ENCODE measurements at places on chromosomes 2 and 18.

- no peak for DNase-seq
Observed at GRCh38 chr2:223494942-223495341, 107.2 kb downstream of the SCG2 start.

DNA sequence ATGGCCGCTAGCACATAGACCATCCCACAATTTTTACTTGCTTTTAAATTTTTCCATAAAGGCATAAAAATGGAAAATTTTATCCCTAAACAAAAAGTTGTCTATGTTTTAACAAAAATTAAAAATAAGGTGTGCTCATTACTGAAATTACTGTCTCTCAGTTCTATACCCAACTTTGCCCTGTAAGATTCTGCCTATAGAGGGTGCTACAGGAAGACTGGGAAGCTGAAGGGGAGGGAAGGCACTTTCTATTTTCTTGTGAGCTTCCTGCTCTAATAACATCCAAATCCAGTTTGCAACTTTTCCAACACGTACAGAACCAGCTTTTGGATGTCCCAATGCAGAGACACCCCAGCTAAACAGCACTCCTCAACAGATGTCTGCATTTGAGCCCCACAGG, 666.9 kb downstream of the PLCL1 start:
- DNase-seq = no peak

- no peak for DNase-seq
Observed at GRCh38 chr2:109330056-109330455, 201.1 kb downstream of the SH3RF3 start.

DNA sequence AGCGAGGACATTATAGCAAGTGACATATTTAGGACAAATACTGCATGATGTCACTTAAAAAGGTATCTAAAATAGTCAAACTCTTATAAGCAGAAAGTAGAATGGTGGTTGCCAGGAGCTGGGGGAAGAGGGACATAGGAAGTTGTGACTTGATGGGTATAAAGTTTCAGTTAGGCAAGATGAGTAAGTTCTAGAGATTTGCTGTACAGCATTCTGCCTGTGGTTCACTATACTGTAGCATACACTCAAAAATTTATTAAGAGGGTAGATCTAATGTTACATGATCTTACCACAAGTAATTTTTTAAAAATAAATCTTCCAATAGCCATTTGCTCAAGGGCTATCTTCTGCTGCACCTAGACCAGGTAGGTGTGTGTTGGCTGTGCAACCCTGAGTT, 78.1 kb upstream of the NPAS2 start:
- DNase-seq = no peak

DNA sequence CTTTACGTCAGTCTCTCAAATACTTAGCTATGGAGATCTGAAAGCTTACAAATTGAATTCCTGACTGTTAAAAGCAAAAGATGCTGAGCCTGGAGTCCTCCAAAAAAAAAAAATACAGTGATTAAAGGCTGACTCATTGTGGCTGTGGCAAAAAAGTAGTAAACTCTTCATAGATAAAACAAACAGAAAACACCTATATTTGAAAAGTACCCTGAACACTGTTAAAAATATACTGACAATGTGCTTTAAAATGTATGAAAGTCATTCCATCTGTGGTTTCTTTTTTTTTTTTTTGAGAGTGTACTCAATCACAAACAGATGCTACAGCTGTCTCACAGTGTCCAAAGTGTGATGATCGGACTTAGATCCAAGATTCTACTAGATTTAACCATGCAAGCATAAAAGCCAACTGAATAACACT, 267.6 kb upstream of the CYP26B1 start:
- no peak for DNase-seq

- DNase-seq = no peak
Observed at GRCh38 chr2:148596018-148596417, 48.5 kb upstream of the EPC2 start.

Data from NCI-H1092 (cell line).